ENCODE measurements at places on chromosomes 11 and 22.
A peak's percentile ranks its signal among the peaks of the same experiment; 100 is the strongest.

DNA sequence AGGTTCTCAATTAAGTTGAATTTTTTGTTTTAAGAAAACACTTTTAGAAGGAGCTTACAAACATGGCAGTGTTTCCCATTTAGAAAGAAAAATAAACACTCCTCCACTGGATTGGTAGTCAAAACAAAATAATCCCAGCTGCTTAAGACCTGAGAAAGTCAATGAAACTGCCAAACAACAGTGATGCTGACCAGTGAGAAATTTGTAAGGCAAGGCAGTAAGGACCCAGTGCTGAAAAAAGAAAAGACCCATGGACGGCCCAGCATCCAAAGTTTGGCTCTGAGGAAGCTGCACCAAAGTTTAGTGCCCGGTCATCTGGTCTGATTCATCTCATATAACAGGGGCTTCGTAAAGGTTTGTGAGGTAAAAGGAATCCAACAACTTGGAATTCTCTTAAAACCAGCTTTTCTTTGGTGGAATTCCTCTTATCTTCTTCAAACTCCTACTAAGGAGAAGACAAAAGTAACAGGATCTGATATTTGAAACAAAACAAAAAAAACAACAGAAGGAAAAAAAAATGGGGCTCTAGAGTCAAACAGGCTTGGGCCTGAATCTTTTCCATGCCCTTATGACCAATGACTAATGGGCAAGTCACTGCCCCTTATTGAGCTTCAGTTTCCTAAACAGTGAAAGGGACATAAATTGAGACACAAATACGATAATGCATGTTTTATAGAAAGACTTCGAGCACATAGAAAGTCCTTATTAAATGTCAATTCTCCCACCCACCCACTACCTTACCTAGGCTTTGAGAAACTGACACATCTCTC is 383.0 kb upstream of the NARS2 start:
- no peak for DNase-seq

GRCh38 chr22:24803064-24803542 is 2.9 kb upstream of the SGSM1 start:
- DNase-seq, result no peak

DNA sequence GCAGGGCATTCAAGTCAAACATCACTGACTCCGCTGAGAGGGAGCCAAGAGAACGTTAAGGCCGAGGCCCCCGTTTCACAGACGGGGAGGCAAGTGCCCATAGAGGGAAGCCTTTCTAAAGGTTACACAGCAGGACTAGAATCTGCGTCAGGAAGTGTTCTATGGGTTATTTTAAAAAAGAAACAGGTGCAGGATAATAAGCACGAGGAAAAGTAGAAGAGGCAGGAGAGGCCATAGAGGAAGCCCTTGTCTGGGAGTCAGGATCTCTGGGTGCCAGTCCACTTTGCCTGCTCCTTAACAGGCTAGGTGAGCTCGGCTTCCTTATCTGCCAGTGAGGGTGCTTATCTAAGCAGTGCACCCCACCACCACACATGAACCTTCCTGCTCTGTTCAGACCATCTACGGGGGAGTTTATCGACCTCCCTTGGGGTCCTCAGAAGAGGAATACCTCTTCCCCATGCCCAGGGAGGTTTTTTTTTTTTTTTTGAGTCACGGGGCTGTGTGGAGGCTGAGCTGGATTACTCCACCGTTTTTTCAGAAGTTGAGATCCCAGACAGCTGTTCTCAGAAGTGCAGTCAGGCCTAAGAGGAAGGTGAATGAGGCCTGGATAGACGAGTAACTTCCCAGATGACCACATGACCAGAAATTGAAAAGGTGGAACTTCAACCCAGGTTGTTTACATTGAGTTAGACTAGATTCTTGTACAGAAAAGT is 1.2 kb upstream of the FCHSD2 start:
- DNase-seq, result peak; percentile 38

GRCh38 chr11:119901657-119902577 is 172.9 kb upstream of the NECTIN1 start:
- no peak for DNase-seq

DNA sequence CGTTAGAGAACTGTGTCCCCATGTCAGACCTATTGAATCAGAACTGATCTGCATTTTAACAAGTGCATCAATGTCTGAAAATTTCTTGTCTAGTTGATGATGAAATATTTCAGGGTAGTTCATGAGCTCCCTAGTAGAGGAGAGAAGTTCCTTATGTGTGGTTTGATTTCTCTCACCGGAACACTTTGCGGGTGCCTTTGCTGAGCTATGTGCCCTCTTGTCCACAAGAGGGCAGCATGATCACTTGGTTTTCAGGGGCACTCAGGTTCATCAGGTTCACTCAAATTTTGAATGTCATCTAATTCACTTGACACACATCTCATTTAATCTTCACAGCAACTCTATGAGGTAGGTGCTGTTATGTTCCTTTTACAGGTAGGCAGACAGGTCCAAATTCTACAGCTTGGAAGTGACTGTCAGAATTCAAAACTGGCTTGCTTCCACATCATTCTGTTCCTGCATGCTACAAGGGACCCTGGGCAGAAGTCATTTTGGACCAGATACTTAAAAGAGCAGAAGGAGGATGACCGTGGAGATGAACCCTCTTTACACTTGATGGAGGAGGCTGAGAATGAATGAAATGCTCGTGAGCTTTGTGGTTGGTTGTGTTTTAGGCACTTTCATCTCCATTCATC is 55.6 kb downstream of the P4HA3 start:
- no peak for DNase-seq

GRCh38 chr11:132590986-132591385 is 941.3 kb downstream of the OPCML start:
- no peak for DNase-seq

DNA sequence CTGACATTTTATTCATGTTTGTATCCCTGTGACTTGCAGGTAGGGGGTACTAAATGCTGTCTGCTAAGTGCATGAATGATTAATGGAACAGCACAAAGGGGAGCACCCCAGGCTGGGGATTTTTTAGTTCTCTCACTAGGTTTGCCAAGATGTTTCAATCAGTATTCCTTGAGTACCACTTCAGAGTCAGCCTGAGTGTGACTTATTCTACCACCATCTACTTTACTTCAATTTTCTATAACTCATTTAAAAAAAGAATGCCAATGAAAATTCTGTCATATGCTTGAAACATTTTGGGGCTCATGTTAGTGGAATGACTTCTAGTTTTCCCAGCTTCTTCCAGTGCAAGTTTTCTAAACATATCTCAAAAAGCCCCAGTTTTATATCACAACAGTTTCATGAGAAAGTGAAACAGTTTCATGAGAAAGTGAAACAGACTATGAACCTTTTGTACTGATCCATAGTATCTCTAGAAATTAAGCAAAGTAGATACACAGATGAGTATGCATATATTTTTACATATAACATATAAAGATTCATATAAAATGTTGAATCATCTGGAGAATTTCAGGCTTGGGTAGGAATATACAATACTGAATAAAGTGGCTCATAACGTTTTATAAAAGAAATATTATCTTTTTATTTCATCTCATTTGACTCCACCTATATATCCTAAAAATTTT is 252.4 kb downstream of the GRM5 start:
- no peak for DNase-seq

DNA sequence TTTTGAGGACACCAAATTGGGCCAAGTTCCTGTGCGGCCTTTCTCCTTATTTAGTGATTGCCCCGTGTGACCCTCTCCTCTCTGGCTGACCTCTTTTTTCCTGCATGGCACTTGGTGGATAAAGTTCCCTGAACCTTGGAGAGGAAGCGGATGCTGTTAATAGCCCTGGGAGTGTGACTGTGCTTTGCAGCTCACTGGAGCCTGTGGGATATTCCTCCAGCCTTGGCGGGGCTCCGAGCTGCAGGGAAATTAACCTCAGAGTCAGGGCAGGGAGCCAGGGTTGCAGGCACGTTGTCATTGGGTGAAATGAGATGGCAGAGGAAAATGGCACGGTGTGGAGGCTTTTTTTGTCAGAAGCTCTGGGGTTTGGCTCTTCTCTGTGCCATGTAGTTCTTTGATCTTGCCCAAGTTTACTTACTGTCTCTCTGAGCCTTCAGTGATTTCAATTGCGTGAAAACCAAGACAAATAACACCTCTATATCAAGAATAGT is 965 bp downstream of the OR9Q1 start:
- DNase-seq, result no peak

- no peak for DNase-seq
Measured at GRCh38 chr11:115242982-115243381, 261.2 kb downstream of the CADM1 start.

- no peak for DNase-seq
Measured at GRCh38 chr22:36154423-36154945, 6.1 kb downstream of the APOL3 start.

DNA sequence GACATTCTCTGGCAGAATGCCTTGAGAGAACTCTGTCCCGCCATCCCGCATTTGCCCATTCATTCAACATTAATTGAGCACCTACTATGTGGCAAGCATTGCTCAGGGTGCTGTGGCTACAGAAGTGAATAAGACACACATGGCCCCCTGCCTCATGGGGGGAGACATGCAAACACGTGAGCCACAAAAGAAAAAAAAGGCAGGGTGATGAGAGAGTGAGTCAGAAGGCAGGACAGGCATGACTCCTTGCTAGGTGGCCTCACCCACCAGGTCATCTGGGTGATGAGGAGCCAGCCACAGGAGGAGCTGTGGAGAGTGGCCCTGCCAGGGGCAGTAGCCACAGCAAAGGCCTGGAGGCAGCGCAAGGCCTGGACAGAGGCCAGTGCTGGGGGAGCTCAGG is 4.9 kb downstream of the CHRM4 start:
- no peak for DNase-seq

DNA sequence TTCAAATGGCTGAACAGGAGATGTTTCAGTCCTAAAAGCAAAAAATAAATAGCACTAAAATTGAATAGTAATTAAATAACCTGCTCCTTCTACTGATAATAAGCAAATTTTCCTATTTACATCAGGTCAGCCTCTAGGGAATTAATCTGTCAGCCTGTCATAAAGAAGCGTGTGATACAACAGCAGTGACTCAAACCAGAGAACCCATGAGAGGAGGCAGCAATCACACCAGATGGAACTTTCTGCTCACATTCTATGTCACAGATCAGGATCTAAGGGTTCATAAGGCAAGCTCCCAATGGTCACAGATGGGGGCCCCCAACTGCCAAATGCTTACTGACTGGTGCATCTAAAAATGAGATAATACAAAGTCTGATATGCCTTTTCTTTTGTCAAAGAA is 41.1 kb downstream of the RBFOX2 start:
- no peak for DNase-seq

DNA sequence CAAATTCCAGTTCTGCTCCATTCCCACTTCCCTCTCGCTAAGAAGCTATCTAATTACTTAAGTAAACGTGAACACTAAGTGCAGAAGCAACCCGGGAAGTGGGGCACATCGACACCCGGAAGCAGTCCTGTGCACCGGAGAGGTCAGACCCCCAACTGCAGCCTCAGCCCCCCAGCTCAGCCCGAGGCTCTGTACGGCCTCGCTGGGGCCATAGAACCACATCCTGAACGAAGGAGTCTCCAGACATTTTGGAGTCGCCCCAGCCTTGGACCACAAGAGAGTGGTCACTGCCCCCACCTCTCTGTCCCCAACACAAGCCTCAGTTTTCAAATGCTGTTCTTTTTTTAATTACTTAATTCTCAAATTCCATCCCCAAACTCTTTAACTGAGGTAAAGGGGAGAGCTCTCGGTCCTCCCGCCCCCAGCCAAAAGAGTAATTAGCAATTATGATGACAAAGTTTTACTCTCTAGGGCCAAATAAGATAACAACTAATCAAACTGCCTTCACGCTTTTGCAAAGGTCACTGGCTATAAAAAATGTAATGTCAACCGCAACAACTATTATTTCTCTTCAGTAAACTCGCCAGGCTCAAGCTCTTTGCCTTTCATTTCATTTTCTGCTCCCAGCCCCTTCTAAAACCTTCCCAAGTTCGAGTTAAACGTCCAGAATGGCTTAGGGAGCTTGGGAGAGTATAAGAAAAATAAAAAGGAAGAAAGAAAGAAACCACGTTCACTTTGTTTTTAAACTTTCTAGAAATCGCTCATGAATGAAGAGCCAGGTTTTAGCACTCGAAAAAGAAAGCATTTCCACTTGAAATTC is 2.2 kb downstream of the PAX6 start:
- no peak for DNase-seq

DNA sequence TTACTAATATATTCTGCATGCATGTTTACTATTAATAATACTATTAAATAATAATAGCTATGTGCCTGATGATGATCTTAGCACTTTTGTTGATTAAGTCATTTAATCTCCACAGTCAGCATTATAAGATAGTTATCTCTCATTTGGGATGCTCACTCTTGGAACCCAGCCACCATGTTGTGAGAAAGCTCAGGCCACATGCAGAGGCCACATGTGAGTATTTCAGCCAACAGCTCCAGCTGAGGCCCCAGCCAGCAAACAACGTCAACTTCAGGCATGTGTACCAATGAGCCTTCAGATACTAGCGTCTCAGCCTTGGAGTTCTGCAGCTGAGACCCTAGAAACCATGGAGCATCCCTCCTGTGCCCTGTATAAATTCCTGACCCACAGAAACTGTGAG is 798.1 kb upstream of the LRRC4C start:
- DNase-seq, result no peak

DNA sequence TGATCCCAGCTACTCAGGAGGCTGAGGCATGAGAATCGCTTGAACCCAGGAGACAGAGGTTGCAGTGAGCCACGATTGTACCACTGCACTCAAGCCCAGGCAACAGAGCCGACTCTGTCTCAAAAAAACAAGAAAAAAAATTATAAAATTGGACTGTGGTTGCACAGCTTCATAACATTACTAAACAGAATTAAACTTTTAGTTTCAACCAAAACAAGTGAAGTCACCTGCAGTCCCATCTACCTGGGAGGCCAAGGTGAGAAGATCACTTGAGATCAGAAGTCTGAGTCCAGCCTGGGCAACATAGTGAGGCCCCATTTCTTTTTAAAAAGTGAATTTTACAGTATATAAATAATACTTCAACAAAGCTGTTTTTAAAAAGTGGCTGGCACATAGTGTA is 47.8 kb upstream of the CD5 start:
- no peak for DNase-seq

DNA sequence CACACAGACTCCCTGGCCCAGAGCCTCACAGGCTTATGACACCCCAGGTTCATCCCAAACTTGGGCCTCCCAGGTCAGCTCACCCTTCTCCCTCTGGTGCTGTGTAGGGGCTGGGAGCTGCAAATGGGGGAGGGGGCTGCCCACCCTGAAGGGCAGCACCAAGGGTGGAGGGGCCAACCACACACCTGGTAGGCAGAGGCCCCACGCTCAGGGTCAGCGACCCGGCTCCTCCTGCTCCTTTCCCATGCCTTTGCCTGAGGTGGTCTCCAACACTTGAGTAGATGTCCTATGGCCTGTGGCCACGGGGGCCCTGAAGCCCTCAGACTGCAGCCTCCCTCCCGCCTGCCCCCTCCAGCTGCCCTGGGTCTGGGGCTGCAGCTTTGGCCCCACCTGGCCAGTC is 3.4 kb downstream of the DGCR6 start:
- DNase-seq, result no peak

Measured in AG04450 (cell line).